Sciatic nerve (tissue), 2 donors: ENCODE measurements at places on chromosomes 2 and 18.
A peak's percentile ranks its signal among the peaks of the same experiment; 100 is the strongest.

- DNase-seq: no peak
These were observed 11.5 kb upstream of the GMCL1 start for GRCh38 chr2:69817729-69818501.

- no peak for DNase-seq
These were observed 15.0 kb upstream of the SPOPL start for GRCh38 chr2:138486363-138487198.

- no peak for DNase-seq
These were observed 227.9 kb upstream of the SIX2 start for GRCh38 chr2:45237128-45237527.

DNA sequence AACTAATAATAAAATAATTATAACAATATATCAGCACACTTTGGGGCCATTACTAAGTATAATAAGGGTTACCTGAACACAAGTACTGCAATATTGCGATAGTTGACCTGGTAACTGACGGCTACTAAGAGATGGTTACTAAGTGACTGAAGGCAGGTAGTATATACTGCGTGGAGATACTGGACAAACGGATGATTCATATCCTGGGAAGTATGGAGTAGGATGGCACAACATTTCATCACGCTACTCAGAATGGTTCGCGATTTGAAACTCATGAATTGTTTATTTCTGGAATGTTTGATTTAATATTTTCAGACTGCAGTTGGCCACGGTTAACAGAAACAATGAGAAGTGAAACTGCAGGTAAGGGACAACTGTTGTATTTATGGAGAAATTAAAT lies 39.5 kb upstream of the FLACC1 start:
- DNase-seq: no peak

DNA sequence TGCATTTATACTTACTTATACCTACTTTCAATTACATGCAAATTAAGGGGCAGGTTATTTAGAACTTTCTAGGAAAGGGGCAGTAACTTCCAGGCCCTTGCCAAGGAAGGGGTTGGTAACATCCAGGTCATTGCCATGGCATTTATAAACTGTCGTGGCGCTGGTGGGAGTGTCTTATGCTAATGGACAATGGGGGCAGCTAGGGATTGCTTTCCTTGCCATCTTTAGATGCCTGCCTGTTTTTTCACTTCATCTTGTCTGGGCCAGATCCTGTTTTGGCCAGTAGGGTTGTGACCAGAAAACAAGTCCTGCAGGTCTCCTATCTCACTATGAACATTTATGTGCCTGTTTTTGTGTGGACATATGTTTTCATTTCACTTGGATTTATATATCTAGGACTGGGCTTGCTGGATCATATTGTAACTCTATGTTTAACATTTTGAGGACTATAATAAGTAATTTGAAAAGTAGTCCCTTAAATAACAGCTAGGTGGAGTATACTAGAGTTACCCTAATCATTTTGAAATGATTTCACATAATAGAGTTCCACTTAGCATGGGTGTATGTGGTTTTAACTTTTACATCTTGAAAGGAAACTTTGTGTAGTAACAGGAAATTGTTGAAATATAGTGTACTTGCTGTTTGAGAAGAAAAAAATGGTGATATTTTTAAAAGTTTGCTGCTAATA lies 56.1 kb downstream of the LCLAT1 start:
- DNase-seq: no peak

- DNase-seq: no peak
These were observed 402.7 kb upstream of the SALL3 start for GRCh38 chr18:78576967-78577366.

DNA sequence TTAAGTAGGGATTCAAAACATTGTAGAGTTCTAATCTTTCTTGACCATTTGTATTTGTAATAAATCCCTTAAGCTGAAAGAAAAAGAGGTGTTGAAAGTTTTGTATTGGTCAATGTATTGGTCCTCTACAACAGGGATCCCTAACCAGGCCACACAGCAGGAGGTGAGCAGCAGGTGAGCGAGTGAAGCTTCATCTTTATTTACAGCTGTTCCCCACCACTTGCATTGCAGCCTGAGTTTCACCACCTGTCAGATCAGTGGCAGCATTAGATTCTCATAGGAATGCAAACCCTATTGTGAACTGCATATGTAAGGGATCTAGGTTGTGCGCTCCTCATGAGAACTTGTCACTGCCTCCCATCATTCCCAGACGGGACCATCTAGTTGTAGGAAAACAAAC lies 715.7 kb upstream of the NXPH2 start:
- DNase-seq: no peak

DNA sequence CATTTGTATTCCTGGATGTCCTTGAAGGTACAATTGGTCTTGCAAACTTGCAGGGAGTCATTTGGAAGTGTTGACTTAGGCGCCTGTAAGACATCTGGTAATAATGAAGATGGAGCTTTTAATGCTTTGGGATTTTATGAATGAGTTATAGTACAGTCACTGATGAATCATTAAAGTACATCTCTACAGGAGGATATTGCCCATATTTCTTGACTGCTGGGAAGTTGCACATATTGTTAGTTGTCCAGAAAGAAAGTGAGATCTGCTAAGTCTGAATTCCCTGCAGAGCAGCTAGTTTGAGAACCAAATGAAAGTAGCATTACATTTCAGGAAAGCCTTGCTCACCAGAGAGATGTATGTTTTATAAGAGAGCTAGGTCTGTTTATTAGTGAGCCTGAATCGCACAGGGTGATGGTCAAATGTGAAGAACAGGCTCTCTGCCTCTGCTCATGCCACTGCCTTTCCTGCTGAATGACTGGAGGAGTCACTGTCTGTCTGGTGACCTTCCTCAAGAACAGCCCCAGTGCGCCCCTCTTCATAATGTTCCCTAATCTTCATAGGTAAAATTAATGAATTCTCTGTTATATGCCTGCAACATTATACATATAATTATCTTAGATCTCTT lies 138.9 kb upstream of the KLHL14 start:
- no peak for DNase-seq

DNA sequence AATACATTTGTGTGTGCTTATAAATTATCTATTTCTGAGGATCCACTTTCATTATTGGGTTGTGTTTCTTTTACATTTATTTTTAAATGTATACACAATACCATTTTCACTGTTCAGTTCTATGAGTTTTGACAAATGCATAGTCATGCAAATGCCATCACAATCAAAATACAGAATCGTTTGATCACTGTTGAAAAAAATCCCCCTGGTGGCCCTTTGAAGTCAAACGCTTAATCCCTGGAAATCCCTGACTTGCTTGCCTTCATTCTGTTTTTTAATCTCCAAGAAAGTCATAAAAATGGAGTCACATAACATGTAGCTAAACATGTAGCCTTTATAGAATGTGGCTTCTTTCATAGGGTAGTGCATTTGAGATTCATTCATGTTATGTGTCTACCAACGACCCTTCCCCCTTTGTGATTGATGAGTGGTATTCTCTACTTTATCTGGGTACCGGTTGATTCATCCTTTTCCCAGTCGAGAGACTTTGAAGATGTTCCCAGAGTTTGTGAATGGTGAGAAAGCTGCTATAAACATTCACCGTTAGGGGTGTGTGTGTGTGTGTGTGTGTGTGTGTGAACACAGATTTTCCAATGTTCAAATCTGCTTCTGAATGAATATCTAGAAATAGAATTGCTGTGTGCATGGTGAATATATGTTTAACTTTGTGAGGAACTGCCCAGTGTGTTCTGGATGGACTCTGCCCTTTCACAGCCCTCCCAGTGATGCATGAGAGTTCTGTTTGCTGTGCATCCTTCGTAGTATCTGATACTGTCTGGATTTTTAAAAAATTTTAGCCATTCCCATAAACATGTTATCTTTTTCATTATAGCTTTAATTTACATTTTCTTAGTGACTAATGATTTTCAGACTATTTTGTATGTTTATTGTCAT lies 173.6 kb downstream of the GALR1 start:
- no peak for DNase-seq

- DNase-seq: no peak
These were observed 25.4 kb downstream of the MAP4K4 start for GRCh38 chr2:101722864-101723263.

DNA sequence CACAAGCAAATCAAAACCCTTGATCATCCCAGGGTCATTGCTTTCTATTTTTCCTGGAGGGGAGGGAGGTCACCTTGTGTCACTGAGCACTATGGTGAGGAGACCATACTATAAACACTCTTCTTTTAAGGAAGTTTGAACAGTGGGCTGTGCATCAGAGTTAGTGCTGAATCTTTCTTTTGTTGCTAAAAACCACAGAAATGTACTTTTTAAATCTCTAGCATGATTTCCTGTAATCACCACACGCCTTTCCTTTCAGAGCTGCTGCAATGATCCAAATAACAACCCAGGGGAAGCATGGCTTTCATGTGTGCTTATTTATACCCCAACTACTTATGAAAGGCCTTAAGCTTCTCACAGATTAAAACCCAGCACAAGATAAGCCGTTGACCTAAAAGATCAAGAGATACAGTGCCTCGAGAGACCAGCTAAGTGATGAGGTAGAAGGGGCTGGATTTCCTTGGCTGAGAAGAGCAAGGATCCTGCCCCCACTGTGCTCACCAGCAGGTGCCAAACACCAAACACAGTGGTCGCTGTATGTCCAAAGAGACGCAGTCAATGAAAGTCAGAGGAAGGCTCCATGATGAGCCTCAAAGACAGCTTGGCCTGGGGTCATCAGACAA lies 34.7 kb downstream of the TRABD2A start:
- peak; percentile 21 for DNase-seq

DNA sequence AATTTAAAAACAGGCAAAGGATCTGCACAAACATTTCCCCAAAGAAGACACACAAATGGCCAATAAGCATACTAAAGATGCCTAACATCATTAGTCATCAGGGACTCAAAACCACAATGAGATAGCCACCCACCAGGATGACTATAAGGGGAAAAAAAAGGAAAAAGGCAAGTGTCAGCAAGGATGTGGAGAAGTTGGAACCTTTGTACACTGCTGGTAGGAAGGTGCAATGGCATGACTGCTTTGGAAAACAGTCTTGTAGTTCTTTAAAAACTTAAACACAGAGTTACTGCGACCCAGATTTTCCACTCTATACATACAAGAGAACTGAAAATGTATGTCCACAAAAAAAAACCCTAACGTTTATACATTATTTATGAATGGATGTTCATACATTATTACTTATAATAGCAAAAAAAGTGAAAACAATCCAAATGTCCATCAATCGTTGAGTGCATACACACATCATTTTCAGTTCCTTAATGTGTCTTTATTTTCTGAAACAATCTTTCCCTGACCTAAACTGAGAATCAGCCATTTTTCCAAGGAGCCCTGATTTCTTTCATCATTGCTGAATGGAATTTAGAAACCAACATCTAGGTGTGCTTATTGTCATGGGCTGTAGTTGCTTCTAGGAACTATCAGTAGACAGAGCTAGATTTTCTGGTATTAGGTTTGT lies 64.7 kb upstream of the TLK1 start:
- DNase-seq: no peak

DNA sequence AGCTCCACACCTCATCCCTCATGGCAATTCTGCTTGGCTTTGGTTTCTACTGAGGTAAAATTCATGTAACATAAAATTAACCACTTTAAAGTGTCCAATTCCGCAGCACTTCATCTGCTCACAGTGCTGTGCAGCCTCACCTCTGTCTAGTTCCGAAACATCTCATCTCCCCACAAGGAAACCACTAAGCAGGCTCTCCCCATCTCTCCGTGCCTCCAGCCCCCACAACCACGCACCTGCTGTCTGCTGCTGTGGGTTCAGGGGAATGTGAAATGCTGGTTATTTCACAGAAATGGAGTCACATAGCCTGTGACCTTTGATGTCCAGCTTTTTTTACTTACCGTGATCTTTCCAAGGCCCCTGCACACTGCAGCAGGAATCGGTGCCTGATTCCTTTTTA lies 7.7 kb upstream of the GPC1 start:
- DNase-seq: no peak

DNA sequence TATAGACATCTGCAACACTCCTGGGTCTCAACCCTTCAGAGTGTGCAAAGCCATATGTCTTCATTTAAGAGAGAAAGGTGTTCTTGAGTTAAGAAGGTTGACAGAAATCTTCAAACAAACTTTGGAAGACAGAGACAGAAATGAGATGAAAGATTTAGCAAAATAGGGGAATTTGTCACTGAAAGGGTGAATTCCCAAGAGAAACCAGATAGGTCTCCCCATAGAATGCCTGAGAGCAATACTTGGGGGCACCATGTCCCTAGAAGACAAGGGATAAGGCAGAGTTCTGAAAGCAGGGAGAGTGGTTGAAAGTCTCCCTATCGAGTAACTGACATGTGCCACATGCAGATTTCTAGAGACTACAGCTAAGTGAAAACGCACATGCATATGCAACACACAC lies 50.0 kb downstream of the AP1S3 start:
- no peak for DNase-seq

DNA sequence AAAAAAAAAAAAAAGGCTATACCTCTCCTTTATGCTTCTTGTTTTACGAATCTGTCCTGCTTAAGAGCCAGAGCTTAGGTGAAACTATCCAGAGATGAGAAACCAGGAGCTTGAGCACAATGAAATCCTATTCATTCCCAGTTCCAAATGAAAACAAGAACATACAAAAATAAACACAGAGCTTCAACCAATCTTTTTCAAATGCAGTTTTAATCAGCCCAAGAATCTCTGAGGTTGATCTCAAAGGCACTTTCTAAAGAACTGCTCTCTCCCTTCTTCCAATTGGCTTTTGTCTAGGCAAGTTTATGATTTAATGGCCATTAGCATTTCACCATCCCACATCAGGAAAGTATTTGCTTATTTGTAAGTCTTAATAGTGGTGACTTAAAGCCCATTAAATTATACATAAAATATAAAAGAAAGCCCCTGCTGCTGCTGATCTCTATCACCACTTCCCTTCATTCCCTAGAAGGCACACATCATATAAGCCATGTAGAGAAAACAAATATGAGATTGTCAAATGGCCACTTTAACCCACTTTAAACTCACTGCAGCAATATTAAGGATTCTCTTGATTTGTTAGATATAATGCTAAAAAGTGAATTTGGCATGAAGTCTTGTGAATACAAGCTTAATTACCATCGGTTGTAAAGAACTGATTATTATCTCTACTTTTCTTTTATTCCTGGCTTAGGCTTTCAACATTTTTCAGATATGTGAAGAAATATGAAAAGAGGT lies 29.3 kb upstream of the SCN9A start:
- no peak for DNase-seq

DNA sequence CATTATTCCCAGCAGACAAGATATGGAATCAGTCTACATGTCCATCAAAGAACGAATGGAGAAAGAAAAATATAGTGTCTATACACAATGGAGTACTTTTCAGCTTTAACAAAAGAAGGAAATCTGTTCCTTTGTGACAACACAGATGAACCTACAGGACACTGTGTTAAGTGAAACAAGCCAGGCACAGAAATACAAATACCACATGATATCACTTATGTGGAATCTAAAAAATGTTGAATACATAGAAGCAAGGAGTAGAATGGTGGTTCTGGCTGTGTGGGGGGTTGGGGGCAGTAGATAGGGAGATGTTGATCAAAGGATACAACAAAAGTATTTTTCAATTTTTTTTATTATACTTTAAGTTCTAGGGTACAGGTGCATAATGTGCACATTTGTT lies 347.7 kb upstream of the MAP2 start:
- DNase-seq: no peak

DNA sequence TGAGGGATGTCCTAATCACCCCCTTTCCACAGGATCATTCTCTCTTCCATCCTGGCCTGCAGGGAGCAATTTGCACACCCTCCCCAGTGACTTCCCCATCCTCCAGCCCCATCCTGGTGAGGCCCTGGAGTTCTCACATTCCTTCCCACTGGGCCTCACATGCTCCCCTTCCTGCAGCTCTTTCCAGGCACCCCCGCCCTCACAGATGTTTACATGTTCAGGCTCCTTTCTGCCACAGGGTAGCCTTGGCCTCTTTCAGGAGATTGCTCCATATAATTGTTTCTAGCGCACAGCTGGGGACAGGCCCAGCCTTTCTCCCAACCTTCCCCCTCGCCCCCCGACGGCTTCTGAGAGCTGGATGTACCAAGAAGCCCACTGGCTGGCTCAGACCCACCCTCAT lies 288.4 kb upstream of the TRIB2 start:
- no peak for DNase-seq
